Fibroblast of villous mesenchyme (primary cell): ENCODE measurements at places on chromosomes 16 and 17.

GRCh38 chr16:3186946-3187690 lies 886 bp upstream of the OR1F1 start:
- DNase-seq, result no peak

DNA sequence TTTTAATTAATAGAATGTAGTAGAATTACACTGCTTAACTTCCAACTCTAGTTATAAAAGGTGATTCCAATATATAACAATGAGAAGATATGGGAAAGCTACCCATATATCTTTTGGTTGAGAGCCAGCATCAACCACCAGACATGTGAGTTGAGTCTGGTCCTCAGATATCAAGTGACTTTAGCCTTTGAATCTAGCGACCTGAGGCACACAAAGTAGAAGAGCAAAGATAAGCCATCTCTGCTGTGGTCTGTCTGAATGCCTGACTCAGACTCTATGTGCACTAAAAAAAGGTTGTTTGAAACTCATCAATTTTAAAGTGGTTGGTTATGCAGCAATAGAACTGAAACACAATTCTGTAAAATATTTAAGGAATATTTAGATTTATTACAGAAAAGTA lies 492.5 kb upstream of the SOX9 start:
- DNase-seq, result no peak

DNA sequence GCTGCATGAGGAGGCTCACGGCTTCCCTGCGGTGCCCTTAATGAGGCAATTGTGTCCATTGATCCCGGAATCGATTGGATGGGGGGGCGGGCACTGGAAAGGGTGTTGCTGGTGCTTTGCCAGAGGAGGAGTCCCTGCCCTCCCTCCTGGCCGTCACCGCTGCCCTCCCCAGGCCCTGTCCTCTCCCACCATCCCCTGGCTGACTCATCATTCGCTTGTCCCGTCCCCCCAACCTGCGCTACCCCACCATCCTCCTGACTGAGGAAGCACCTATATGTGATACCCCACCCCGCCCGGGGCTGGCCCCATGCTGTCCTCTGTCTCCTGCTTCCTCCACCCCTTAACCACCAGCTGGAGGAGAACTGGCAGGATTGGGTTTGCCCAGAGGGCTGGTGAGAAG lies 20.8 kb downstream of the CACNA1G start:
- DNase-seq, result no peak

DNA sequence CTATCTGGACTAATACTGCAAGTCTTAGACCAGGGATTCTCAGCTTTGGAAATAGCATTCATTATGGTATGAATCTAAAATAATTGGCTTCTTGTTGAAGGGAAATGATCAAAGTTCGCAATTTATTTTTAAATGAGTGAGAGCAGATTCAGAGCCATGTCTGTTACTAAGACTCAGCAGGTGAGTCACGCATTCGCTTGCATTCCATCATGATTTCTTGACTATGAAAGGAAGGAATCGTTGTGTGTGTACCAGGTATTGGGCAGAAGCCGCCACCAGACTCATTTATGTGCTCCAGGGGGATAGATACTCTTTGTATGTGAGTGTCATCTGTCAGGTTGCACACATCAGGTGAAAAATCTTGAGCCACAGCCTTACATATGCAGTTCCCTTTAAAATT lies 10.8 kb downstream of the GSG1L2 start:
- DNase-seq, result no peak

DNA sequence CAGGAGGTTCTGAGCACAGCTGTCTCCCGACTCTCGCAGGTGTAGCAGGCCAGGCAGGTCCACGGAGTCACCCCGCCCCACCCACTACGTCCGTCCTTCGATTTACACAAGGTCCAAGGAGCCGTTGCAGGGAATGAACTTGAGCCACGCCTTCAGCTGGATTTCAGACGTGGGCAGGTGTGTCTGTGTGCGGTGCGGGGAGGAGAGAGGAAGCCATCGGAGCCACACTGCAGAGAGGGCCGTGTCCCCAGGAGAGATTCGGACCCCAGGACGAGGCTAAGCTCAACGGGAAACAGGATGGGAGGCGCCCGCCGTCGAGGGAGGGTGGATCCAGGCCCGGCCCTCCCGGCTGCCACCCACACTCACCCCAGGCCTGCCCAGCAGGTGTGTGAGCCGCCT lies 50.3 kb downstream of the RPH3AL start:
- DNase-seq, result no peak

DNA sequence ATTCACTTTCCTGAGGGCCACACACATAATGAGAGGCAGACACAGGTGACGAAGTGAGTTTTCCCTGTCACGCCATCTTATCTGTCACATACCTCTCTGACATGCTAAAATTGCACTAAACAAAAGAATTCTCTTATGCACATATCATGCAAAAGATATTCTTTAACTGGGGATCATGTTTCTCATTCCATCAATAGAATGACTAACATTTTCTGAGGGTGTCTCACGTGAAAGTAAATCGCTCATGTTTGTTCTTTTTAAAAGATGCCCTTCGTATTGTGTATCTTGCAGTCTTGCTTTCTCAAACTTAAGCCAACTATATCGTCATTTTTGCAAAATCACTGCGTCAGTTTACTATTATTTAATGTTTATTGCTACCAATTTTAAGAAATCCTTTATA lies 306.4 kb downstream of the WWOX start:
- no peak for DNase-seq

DNA sequence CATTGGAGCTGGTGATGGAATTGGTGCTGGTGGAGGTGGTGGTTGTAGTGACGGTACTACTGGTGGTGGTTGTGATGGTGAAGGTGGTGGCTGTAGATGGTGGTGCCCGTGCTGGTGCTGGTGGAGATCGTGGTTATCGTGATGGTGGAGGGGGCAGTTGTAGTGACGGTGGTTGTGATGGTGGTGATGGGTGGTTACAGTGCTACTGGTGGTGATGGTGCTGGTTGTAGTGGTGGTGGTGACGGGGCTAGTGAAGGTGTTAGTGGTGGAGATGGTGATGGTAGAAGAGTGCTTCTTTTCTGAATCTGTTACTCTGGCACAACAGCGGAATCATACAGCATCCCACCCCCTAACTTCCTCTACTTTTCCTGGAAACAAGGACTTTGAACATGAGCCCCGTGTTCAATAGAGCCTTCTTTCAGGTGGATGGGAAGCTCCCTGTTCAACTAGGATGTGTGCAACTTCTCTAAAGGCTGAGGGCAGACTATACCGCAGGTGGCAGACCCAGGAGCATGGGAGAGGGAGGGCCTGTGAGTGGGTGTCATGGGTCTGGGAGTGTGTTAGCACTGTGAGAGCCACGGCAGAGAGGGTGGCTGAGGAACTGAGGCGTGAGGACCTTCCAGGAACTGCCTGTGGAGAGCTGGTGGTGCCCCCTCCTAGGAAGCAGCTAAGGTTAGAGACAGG lies 8.2 kb downstream of the TBX21 start:
- DNase-seq, result no peak

DNA sequence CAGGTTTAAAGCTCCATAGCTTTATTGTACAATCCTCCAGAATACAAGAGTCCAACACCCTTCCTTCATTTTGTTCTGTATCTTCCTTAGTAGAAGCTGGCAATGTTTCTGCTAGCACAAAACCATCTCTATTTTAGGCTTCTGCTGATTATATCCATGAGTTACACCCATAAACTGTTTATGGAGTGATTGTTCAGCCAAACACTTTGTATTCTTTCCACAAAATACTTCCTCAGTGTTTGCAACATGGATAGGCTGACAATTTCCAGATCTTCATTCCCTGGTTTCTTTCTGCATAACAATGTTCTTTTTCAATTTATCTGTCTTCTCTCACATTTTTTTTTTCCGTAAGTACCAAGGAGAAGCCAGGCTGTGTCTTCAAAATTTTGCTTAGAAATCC lies 839.9 kb upstream of the CDH8 start:
- DNase-seq, result no peak

DNA sequence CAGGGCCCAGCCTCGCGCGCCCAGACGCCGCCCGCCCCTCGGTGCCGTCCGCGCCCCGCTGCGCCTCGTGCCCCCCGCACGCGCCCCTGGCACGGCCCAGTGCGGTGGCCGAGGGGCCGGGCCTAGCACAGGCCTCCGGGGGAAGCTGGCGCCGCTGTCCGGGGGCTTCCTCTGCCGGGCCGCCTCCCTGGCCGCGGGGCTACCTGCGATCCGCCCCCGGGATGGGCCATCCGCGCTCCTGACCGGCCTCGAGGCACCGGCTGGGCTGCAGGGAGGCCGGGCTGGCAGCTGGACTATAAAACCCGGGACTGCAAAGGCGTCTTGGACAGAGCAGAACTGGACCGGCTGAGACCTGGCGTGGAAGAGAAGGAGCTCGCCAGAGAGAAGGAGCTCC lies 783 bp downstream of the BHLHA9 start:
- no peak for DNase-seq

GRCh38 chr16:79847101-79847500 lies 246.6 kb upstream of the MAF start:
- DNase-seq, result no peak

DNA sequence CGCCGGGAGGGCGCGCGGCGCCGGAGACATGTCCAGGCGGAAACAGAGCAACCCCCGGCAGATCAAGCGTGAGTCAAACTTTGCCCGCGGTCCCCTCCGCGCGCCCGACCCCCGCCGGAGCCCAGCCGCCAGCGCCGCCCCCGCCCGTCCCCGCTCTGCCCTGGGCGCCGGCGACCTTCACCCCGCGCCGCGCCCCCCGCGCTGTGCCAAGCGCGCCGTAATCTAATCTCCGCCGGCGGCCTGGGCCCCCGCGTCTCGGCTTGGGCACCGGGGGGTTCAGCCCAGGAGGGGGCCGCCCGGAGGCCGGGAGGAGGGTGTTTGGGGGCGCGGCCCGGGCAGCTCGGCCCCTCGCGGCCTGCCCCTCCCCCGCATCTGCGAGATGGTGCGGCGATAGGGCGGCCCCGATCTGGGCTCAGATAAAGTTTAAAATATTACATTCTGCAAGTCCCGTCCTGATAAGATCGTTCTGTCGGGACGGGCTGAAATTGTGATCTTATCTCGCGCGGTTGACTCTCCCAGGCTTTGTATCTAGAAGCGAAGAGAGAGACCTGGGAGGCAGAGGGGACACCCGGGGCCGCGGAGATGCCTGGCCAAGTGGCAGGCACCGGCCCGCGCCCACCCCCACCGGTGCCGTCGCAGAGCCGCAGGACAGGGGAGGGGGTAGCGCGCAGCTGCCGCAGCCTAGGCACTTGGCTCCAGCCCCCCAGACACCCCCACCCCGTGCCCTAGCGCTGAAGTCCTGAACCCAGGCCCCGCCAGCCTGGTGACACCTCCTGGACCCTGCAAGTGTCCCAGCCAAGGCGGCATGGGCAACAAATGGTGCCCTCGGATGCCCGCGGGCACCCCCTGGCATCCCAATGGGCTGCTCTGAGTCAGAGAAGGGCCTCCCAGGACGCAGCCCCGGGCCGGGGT lies 787 bp downstream of the ZFPM1 start:
- no peak for DNase-seq

DNA sequence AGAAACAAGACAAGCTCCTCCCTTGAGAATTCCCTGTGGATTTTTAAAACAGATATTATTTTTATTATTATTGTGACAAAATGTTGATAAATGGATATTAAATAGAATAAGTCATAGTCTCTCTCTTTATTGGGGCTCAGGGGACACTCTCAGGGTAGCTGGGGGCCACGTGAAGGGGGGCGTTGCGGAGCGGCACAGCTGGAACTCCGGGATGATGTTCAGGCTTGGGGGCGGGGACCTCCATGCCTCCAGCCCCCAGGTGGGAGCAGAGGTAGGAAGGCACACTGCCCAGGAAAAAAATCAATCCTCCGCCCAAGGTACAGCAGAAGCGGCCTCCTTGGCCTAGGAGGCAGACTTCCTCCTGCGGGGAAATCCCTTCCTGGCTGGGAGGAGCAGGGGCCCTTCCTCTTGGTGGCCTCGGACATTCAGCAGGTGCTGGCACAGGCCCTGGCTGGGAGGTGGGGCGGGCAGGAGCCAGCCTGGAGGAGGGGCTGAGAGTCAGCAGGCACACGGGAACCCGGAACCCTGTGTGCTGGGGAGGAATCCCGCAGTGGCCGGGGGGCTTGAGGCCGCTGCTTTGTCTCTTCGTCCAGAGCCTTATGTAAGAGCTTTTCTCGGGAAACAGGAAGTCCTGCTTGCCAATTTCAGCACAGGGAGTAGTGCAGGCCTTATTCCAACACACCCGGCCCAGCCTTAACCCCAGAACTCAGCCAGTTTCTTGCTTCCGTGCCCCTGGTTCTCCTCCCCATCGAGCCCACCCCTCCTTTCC lies 591 bp upstream of the TNFSF13 start:
- peak; percentile 55 for DNase-seq

- peak; percentile 44 for DNase-seq
Observed at GRCh38 chr16:76226011-76226410, 51.2 kb upstream of the CNTNAP4 start.

- DNase-seq, result peak; percentile 85
Observed at GRCh38 chr17:1029196-1029921, 32.4 kb downstream of the TIMM22 start.

GRCh38 chr17:80724775-80725266 lies 180.2 kb downstream of the RPTOR start:
- peak; percentile 89 for DNase-seq

DNA sequence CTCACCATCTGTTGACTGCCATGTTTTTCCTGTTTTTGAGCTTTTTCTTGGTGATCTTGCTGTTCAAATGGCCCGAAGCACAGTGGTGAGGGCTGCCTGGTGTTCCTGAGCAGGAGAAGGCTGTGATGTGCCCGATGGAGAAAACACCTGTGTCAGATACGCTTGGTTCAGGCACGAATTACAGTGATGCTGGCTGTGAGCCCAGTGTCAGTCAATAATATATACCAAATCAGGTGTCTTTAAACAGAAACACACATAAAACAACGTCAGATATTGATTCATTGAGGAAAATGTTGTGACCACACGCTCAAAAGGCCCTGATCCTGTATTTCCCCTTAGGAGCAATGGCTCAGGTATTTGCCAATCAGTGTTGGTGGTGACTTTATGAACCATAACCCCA lies 111.7 kb downstream of the SDR42E1 start:
- no peak for DNase-seq

DNA sequence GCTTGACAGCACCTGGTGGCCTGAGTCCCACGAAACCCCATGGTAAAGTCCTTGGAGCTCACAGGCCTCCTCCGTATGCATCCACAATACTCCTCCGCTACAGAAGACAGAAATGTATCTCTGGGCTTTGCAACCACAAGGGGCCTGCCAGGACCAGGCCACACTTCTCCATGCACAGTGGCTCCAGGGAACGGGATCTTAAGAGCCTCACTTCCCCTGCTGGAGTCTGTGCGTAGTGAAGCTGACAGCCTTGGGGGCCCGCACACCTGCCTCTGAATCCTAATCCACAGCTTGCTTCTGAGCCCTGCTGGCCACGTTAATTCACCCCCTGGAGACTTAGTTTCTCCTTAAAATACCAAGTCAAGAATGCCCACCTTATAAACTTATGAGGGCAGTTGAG lies 125.7 kb downstream of the COPRS start:
- no peak for DNase-seq

GRCh38 chr16:2088759-2089358 lies 41.1 kb downstream of the TSC2 start:
- no peak for DNase-seq
